Activated CD8-positive, alpha-beta T cell treated with anti-CD3 and anti-CD28 coated beads, Interleukin-2, amount 10 ng/mL, durations not matched to agents 7 days and 5 days (primary cell): ENCODE measurements at places on chromosomes 16 and 17. TPM values are rescaled to one million over a fixed set of nuclear protein-coding genes. Genes with fewer than 3 reads are reported as not detected.
A peak's percentile ranks its signal among the peaks of the same experiment; 100 is the strongest.

DNA sequence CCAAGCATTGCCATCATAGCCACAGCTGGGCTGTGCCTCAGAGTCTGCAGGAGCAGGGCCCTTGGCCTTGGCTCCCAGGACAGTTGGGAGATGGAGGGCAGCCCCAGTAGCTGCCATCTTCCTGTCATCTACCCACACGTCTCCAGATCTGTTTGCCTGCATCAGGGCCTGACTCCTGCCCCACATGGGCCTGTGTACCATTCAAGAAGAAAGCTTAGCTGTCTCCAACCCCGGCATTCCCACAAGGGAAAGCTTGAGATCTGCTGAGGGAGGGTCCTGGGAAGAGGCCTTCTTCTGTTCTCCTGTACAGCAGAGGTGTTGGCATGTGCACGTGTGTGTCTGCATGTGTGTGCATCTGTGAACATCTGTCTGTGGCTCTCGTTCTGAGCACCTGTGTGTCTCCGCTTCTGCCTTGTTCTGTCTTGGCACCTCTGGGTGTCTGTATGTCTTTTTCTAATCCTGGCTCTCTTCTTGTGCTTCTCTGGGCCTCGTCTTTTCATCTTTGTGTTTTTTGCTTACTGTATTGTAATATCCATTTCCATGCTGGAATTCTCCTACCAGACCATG lies 122.2 kb downstream of the MRM1 start:
- no peak for DNase-seq

PIK3R5 gene
- 73.9 TPM for total RNA-seq

CNGB1 gene
- not detected for total RNA-seq

PRCD gene
- not detected for total RNA-seq

DNA sequence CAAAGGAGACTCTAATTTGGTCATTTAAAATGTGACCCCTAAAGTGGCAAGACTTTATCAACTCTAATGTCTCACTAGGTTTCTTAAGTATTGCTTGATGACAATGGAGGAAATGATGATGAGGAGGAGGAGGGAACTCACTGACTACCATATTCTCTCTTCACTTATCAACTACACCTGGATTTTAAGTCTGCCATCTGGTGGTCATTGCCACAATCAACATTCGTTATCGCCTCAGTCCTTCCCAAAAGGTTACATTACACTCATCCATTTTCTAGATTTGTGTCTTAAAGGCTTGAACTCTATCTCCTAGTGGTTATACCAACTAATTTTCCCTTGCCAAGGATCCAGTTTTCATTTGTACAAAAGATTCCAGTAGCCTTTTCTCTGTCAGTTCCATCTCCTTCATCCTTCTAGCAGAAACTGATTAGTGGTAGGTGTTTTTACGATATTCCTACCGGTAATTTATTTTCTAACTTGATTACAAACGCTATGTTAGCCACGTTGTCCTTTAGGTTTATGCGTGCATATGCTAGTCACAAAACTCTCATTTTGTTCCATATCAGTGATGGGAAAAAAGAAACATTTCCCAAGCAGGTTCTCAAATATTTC lies 114.6 kb upstream of the NOG start:
- peak; percentile 26 for DNase-seq

- DNase-seq, result no peak
These were observed 3.8 kb downstream of the PLD2 start for GRCh38 chr17:4810696-4811290.

SCNN1B gene
- not detected for total RNA-seq

C16orf74 gene
- 0.21 TPM for total RNA-seq

- peak; percentile 51 for DNase-seq
These were observed 770 bp downstream of the CCNF start for GRCh38 chr16:2429771-2430663.

DNA sequence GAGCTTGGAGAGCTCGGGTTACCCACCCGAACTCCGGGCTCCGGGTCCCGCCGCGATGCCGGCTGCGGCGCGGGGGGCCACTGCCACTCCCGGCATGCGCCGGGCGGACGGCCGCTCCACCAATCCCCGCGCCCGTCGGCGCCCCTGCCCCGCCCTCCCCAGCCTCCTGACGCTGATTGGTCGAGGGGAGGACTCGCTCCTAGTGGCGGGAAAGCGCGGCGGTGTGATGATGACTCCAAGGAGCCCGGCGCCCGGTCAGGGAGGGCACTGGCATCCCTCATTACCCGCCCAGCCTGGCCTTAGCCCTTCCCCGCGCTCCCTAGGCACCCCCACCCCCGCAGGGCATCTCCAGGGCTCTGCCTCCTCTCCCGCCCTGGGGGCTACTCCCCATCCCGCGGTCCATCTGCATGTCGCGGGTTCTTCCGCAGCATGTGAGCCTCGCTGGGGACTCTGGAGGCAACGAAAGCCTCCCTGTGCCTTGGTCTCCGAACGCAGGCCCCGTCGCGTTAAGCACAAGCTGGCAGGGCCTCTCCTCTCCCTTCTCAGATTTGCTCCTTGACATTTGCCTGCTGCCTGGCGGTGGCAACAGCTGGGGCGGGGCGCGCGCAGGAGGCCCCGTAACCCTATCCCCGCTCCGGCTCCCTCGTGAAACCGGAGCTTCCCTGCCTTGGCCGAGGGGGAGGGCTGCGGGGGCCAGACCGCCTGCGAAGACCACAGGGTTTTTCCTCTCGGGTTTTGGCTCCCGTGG lies 1.7 kb downstream of the ATP2A1 start:
- DNase-seq, result peak; percentile 94

KRT24 gene
- total RNA-seq, result not detected

GRCh38 chr16:88810166-88810911 lies 1.4 kb downstream of the APRT start:
- DNase-seq, result no peak

DNA sequence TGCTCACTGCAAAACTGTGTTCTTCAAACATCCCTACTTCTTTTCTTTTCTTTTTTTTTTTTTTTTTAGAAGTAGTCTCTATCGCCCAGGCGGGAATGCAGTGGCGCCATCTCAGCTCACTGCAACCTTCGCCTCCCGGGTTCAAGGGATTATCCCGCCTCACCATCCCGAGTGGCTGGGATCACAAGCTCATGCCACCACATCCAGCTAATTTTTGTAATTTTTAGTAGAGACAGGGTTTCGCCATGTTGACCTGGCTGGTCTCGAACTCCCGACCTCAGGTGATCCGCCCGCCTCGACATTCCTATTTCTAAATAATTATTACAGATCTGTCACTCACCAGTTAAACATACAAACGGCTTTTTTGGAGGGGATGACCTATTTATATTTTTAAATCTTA lies 1.0 kb upstream of the RNASEK start:
- no peak for DNase-seq
